ENCODE measurements at places on chromosomes 16 and 17.
A peak's percentile ranks its signal among the peaks of the same experiment; 100 is the strongest.

- DNase-seq = no peak
Observed at GRCh38 chr17:2346475-2346874, 9.2 kb downstream of the SGSM2 start.

DNA sequence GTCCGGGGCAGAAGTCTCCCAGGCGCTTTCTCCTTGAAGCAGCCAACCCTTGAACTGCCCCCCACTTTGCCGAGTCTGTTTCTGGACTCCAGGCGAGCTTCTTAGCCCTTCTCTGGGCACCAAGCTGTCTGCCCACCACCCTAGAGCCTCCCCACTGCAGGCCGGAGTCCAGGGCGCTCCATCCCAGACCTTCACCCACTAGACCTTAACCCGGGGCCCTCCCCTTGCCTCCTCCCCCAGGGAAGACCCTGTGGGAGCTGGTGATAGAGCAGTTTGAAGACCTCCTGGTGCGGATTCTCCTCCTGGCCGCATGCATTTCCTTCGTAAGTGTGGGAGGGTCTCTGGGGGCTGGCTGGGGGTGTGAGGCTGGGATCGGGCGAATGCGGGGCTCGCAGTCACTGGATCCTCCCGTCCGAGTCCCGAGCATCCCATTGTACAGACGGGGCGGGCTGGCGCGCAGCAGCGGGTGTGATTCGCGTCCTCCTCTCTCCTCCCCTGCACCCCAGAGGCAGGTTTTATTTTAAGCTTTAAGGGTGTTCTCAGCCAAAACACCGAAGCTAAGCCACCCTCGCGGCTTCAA lies 1.1 kb downstream of the ATP2A1 start:
- no peak for DNase-seq

DNA sequence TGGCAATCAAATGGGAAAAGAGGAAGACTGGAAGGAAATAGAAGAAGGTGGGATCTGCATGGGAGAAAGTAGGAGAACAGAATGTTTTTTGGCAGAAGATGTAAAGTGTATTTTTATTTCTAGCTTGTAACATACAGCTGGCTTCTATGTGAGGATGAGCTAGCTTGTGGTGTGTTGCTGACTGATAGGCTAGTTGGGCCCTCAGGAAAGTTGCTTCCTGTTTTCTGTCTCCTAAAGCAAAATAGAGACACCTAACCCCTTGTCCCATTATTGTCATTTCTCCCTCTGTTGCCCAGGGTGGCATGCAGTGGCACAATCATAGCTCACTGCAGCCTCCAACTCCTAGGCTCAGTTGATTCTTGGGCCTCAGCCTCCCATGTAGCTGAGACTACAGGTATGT lies 15.9 kb downstream of the TNRC6A start:
- DNase-seq = no peak

DNA sequence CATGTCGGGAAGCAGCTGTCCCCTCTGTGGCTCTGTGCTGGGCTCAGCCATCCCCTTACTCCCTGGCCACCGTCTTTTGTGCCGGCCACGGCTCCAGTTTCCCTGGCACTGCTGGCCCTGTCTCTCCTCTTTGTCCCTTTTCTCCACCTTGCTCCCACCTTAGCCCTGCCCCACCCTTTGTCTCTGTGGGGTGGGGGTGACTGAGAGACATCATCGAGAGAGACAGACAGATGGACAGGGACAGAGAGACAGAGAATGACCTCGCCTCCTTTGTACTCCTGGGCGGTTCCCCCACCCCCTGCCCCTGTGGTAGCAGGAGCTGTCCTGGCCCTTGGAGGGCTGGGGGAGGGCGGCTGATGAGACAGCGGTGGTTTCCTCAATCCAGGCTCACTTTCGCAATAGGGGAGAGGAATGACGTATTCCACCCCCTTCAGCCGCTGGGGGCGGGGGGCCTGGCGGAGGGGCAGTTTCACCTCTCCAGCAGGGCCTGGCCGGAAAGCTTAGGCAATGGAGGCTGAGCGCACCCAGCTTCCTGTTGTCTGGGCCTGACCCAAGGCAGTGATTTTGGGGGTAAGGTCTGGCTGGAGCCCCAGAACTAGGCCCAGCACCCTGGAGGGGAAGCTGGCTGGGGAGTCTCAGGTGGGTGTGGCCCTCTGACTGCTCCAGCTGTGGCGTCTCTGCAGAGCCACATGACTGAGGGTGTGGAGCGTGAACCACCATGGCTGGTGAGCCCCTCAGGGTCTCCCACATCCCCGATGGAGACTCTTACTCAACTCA lies 7.3 kb downstream of the FMNL1 start:
- peak; percentile 81 for DNase-seq

- no peak for DNase-seq
Observed at GRCh38 chr16:79264237-79265109, 336.1 kb downstream of the MAF start.

DNA sequence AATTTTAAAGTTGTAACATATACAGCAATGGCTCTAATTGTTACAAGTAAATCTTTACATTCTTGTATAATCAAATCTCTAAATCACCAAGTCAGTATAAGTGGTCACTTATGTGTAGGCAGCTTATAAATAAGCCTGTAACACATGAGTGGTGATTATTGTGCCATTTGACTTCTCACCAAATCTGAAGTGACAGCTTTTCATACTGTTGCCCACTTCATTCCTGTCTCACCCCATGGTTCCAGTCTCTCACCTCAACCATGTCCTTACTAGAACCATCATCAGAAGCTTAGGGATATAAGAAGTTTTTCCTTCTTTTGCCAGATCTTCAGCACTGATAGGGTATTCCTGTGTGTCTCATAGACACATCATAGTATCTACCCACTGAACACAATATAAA lies 23.5 kb downstream of the TNRC6A start:
- DNase-seq = no peak

GRCh38 chr17:40069751-40070708 lies 7.3 kb downstream of the THRA start:
- no peak for DNase-seq

DNA sequence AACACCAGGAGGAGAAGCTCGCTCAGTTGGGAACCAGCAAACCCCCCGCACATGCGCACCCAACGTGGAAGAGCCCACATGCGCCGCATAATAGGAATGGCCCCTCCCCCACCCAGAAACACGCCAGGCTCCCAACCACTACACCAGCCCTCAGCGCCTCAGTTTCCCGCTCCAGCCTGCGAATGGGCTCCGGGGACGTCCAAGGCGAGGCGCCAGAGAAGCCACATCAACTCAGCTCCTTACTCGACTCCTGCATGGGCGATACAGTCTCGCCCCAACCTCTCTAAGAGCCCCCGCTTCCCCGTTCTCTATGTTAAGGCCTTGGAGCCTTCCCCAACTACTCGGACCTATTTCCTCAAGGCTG lies 504 bp downstream of the SRSF1 start:
- DNase-seq = peak; percentile 35

DNA sequence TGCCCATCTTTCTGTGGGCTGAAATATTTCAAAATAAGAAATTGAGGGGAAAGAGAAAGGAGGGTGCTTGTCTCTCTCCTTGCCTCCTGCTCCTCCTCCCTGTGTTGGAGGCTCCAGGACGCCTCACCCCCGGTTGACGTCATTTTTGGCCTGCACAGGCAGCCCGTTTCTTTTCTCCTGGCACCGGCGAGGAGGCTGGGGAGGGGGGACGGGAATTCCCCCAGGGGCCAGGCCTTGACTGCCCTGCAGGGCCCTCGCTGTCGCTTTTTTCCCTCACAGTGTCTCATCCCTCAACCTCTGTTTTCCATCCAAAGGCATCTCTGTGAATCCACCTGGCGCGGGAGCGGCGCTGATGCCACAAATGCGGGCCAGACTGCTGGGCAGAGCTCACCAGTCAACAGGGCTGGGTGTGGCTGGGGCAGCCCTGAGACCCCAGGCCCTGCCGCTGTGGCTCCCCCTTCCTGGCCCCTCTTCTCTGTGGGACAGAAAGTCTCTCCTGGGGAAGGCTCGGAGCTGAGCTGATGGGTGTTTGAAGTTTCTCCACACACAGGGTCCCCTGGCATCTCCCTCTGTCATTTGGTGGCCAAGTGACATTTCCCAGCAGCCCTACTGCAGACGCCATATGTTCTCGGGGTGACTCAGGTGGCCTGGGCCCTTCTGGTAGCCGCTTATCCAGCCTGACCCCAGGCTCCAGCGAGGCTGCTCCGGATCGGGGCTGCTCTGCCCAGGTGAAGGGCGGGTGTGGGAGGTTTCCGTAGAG lies 16.0 kb downstream of the CENPX start:
- no peak for DNase-seq

DNA sequence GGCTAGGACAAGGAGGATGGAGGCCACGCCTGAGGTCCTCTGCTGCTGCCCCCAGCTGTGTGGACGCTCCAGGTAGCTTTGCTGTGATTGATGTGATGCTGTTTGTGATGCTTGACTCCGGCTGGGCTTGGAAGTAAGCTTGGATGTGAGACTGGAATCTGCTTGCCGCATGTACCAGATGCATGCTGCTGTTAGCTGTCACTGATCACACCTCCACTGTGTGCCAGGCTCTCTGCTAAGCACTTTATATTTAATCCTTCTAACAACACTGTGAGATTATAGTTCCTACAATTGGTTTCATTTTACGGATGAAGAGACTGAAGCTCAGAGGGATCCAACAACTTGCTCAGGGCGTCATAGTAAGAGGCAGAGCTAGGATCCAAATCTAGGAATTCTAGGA lies 23.5 kb downstream of the SNX29 start:
- no peak for DNase-seq

DNA sequence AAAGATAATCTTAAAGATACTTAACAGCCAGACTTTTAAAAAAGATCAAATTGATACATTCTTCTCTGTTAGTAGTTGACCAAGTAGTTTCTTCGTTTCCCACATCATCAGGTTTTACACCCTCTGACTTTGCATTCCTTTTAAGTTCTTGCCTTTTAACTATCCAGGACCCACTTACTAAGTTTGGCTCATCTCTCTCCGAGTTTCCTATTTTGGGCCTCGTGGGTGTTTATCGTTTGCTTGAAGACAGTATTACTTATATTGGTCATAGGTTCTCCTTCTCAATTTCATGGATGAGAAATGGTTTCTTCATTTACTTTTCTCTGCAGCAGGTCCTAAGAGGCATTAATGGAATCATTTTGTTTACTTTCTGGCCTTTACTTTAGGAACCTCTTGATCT lies 43.2 kb downstream of the RPA1 start:
- DNase-seq = no peak

GRCh38 chr17:39676198-39676819 lies 8.1 kb downstream of the PNMT start:
- DNase-seq = peak; percentile 20

GRCh38 chr17:78271419-78272170 lies 40.2 kb downstream of the TMEM235 start:
- no peak for DNase-seq

DNA sequence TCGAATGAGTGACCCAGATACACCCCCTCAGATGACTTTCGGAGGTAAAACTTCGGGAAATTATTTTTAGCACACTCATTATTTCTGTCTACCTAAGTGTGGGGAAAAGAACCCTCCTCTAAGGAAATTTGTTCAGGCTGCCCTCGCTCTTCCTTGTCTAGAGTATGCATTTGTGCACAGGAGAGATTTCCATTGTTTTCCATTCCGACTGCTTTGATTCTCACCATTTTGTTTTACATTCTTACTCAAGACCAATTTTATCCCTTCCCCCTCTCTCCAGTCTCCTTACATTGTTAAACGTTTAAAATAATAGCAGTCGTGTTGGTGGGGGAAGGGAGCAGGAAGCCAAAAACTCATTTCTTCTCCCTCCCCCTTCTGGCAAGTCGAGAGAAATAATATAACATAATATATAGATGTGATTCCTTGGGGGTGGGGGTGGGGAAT lies 1.5 kb upstream of the CHD3 start:
- no peak for DNase-seq

- DNase-seq = no peak
Observed at GRCh38 chr17:7292729-7293128, 1.7 kb downstream of the YBX2 start.

GRCh38 chr16:89315791-89316581 lies 98.5 kb downstream of the ZNF778 start:
- DNase-seq = peak; percentile 66

GRCh38 chr17:2056206-2057174 lies 1.6 kb downstream of the HIC1 start:
- peak; percentile 34 for DNase-seq

DNA sequence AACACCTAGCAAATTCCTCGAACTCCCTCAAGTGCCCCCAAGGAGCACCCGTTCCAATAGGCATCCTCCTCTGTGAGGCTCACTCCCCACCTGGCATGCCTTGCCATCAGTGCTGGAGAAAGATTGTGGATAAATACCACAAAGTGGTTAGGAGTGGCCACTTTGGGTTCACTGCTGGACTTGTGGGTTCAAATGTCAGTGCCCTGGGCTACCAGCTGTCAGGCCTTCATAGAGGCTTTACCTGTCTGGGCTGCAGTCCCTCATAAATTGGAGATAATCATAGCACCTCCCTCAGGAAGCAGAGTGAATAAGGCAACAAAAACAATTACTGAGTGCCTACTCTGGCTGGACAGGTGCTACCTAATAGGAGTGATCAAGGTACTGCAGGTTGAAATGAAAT lies 1.5 kb upstream of the SYT17 start:
- no peak for DNase-seq

- DNase-seq = no peak
Observed at GRCh38 chr16:68737046-68737729, at the start of gene CDH1. Gene CDH1, plus strand, starts transcription at chr16:68737292. Its CDS starts 124 bp downstream, at chr16:68737416.

DNA sequence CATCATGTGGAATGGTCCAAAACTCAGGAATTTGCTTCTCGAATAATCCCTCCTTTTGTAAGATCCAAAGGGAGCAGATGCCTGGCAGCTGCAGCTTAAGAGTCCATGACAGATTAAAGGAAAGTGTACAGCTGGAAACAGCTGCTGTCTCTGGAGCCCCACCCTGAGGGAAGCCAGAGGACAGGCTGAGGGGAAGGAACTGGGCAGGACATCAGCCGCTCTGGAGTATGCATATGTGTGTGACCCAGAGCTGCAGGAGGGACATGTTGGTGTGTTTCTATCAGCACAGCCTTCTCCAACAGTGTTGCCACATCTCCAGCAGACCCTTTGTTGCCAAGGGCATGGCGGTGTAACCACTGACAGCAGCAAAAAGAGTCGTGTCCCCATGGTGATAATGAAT lies 46.2 kb downstream of the CYB561 start:
- DNase-seq = no peak

DNA sequence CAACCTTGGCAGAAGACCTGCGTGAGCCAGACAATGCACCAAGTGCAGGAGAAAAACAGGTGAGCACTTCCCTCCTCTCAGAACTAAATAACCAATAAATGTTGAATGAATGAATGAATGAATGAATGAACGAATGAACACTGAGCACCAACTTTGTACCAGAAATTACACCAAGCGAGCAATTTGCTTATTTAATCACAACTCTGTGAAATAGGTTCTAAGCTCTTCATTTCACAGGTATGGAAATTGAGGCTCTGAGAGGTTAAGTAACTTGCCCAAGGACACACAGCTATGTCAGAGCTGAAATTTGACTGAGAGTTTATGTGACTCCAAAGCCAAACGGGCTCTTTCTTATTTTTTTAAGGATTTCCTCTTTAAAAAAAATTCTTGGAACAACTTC lies 38.0 kb downstream of the TMEM132E start:
- DNase-seq = no peak
